Stimulated activated CD8-positive, alpha-beta memory T cell treated with anti-CD3 and anti-CD28 coated beads, Interleukin-7, amount 100 ng/mL, for 24 hours (primary cell): ENCODE measurements at places on chromosomes 12 and 14.

- DNase-seq, result no peak
These were observed 119.5 kb downstream of the ANO4 start for GRCh38 chr12:100913872-100914592.

- DNase-seq, result no peak
These were observed 28.4 kb downstream of the PTPN11 start for GRCh38 chr12:112447106-112447505.

DNA sequence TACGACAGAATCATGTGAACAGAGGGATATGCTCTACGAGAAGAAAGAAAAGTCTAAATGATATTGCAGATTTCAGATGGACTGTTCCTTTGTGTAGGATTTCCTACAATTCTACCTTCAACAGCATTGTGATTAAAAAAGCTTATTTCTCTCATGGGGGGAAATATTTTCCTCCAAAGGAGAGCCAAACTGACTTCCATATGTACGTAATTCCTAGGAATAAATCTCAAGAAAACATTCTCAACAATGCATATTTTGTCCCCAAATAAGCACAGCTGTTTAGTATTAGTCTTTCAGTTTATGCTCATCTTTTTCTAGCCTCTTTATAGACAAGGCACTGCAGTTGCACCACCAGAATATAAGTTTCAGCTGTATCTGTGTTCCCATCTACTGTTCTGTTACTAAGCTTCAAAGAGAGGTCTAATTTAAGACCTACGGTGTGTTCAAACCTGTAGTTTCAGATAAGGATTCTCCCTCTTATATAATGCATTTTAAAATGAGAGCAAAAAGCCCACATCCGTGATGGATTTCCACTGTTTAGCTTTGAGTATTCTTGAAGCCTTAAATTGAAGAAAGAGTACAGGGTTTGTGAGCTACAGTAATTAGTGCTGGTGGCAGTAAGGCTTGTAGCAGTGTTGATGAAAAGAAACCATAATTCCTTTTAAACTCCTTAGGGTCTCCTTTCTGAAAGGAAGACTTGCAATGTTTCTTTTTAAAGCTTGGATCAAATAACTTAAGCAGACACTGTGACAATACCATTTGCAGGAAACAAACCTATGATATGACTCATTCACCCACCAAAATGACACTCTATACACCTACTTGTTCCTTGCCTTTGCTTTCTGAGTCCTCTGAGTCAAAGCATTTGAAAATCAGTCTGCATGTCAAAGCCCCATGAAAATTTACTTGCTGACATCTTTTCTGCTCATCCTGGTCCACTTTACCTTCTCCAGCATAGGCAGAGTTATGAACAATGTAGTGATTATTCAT lies 754.1 kb downstream of the NOVA1 start:
- no peak for DNase-seq

DNA sequence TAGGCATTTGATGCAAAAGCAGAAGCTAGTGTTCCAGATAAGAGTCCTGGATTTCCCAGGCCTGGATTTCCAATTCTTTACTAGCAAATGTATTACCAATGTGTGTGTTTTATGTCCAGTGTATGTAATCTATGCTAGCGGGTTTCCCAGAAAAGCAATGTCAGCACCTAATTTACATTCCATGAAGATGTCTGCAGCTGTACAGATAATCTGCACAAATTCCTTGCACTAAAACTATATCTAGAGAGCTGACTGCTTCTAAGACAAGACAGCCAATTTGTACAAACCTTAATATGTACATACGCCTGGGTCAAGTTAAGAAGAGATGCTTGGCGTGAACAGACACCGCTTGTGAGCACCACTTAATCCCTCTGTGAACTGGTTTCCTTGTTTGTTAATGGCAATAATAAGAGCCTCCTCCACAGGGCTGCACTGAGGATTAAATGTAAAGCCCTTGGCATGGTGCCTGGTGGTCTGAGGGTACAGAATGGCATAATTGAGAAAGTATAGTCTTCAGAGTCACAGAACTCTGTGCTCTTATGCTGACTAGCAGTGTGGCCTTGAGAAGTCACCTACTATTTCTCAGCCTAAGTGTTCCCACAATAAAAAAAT lies 185.6 kb downstream of the EPS8 start:
- no peak for DNase-seq

DNA sequence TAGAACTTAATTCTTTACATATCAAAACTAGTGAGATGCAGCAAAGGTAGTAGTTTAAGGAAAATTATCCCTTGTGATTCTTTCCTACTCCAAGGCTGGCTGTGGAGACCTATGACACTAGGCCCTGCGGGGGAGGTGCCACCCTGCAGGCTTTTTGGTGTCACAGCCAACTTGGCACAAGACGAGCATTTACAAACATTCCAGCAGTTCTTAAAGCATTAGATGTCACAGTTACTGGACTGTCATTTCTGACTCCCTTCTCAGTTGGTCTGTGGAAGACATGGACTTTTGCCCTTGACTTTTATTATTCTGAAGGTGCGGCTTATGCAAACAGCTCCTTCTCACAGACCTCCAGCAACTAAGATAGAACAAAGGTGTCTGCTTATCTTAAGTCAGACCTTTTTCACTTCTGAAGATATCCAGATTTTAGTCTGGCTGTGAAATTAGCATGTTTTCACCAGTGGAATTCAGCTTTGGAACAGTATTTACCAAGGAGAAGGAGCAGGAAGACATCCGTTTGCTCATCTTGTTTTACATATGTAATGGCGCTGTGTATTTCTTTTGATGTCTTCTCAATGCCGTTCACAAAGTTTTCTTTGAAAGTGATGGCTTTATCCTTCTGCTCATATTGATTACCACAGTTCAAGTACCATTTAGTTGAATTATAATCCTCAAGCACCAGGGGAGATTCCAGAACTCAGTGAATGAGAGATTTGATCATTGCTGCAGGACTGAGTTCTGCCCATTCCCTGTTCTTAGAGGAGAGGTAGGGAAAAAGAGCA lies 17.9 kb downstream of the SRGAP1 start:
- no peak for DNase-seq

DNA sequence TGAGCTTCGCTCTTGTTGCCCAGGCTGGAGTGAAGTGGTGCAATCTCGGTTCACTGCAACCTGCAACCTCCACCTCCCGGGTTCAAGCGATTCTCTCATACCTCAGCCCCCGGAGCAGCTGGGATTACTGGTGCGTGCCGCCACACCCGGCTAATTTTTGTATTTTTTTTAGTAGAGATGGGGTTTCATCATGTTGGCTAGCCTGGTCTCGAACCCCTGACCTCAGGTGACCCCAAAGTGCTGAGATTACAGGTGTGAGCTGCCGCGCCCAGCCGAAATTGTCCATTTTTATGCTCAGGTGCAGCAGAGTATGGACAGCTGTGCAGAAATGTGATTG lies 19.2 kb upstream of the CYP46A1 start:
- DNase-seq, result no peak

DNA sequence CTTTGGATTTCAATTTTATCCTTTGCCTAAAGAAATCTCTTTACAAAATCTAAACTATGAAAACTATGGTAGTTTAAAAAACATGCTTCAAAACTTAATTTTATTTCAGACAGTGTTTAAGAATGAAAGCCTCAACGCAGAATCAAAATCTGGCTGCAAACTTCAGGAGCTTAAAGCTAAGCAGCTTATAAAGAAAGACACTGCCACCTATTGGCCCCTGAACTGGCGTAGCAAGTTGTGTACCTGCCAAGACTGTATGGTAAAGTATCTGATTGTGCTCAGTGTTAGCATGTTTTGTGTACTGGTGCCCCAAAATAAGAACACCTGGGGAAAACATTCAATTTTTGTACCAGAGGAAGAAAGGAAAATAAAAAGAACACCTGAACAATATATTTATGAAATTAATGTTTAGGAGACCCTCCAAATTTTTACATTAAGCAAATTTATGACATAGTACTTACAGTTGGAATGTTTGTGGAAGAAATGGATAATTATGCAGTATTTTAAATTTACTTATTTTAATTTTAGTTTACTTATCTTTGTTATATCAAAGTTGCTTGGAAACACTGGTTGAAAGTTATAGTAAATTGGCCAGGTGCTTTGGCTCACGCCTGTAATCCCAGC lies 12.2 kb downstream of the UBR7 start:
- DNase-seq, result no peak
